ENCODE measurements at places on chromosomes 2 and 18. TPM values are rescaled to one million over a fixed set of nuclear protein-coding genes. Genes with fewer than 3 reads are reported as not detected.
A peak's percentile ranks its signal among the peaks of the same experiment; 100 is the strongest.

DNA sequence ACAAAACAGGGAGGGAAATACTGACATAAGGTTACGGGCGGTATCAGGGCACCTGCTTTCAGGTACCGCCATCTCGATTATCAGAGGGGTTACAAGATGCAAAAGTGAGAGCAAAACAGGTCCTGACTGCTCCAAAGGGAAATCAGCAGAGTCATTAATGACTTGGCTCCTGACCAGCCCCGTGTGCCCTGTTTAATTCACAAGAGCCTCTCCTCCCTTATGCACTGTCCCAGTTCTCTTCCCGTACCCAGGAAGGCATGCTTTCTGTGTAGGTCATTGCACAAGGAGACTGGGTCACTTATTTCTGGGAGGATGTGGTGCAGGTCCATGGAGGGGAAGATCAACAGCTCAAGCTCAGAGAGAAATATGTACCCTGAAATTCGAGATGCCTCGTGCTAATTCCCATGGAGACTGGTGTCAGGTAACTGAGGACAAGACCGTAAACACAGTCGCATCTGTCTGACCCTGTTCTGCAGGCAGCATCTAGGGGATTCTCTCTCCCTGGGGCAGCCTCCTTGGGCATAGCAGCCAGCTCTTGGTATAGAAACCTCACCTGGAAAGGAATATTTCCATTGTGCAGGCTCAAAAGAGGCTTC is 79.9 kb downstream of the HNRNPLL start:
- H3K27ac ChIP-seq: no peak overlapping the region
- DNase-seq: no peak
- no peaks in the 10 kb centered on the region for H3K27me3 ChIP-seq
- H3K36me3 ChIP-seq: no peaks in the 10 kb centered on the region
- H3K4me3 ChIP-seq: no peak overlapping the region
- no peaks in the 10 kb centered on the region for H3K4me1 ChIP-seq

- H3K4me1 ChIP-seq: no peaks in the 10 kb centered on the region
- H3K36me3 ChIP-seq: no peaks in the 10 kb centered on the region
- no peak overlapping the region for H3K4me3 ChIP-seq
- no peaks in the 10 kb centered on the region for H3K27me3 ChIP-seq
- DNase-seq: no peak
Measured at GRCh38 chr2:210421916-210422315, 54.6 kb downstream of the LANCL1 start.

DNA sequence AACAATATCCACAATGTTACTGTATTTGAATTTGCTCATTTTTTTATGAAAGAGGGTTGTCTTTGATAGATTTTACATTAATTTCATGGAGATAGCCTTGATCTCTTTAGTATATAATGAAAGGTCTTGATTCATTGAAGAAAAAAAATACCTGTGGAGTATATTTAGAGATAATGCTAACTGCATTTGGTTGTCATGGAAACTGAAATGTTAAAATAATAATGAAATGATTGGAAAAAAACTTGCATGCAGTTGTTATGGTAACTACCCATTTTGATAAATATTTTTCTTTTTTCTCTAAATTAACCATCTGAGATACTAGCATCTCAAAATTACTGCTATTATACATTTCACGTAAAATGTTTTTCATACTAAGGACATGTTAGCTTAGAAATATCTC is 712.7 kb upstream of the FAM98A start:
- no peak overlapping the region for H3K4me3 ChIP-seq
- H3K27me3 ChIP-seq: no peaks in the 10 kb centered on the region
- H3K27ac ChIP-seq: no peak overlapping the region
- no peaks in the 10 kb centered on the region for H3K4me1 ChIP-seq
- DNase-seq: no peak

- no peak for DNase-seq
- no peak overlapping the region for H3K4me3 ChIP-seq
- H3K36me3 ChIP-seq: no peaks in the 10 kb centered on the region
- no peaks in the 10 kb centered on the region for H3K27me3 ChIP-seq
- peak overlapping the region; percentile 69 for H3K27ac ChIP-seq
Measured at GRCh38 chr2:158725441-158725891, 69.7 kb upstream of the DAPL1 start.

DNA sequence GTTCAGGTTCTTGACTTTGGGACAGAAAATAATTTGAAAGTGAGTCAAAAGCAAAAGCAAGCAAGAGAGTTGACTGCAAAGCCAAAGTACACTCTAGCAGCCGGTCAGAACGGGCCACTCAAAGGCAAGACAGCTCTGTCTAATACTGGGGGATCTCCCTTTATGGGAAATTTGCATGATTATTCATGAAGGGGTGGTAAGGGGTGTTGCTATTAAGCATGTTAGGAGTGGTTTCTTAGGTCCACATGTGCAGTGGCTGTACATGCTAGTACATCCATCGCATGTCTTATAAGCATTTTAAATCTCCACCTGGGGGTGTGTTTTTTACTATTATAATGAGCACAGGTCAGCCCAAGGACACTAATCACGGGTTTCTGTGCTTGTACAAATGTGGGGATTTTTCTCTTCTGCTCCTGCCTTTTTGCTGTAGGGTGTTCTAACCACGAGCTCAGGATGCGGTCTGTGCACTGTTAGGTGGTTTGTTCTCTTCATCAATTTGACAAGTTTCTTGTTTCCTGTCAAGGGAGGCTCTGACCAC is 60.2 kb upstream of the SPP2 start:
- DNase-seq: no peak
- H3K27me3 ChIP-seq: no peaks in the 10 kb centered on the region
- no peak overlapping the region for H3K4me3 ChIP-seq
- H3K36me3 ChIP-seq: no peaks in the 10 kb centered on the region
- no peak overlapping the region for H3K27ac ChIP-seq

GRCh38 chr18:76483780-76484179 is 11.3 kb downstream of the ZNF516 start:
- H3K27me3 ChIP-seq: no peaks in the 10 kb centered on the region
- H3K36me3 ChIP-seq: no peaks in the 10 kb centered on the region

DNA sequence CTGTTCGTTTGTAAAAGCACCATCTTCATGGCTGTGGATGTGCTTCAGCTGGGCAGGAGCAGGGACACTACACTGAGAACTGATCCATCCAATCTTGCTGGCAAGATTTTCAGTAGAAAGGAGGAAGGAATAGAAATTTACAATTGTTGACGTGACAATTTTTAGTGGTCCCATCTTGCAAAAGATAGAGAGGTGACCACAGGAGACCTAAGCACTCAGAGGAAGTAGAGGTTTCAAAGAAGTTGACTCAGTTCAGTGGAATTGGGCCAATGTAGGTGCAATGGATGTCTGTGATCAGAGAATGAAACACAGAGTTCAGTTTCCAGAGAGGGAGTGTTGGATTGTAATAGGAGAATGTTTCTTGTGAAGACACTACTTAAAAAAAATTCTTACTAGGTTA is 1.4 kb downstream of the UGT1A5 start:
- no peaks in the 10 kb centered on the region for H3K27me3 ChIP-seq
- no peak overlapping the region for H3K27ac ChIP-seq
- no peak overlapping the region for H3K4me3 ChIP-seq
- no peaks in the 10 kb centered on the region for H3K4me1 ChIP-seq
- no peaks in the 10 kb centered on the region for H3K36me3 ChIP-seq

- H3K27ac ChIP-seq: no peak overlapping the region
- no peaks in the 10 kb centered on the region for H3K4me1 ChIP-seq
- H3K4me3 ChIP-seq: no peak overlapping the region
- no peak for DNase-seq
Measured at GRCh38 chr18:42296192-42296591, 341.2 kb downstream of the PIK3C3 start.

- H3K4me3 ChIP-seq: no peak overlapping the region
- no peaks in the 10 kb centered on the region for H3K27me3 ChIP-seq
- H3K36me3 ChIP-seq: no peaks in the 10 kb centered on the region
- peaks cover 2% of the 10 kb centered on the region for H3K4me1 ChIP-seq
- no peak overlapping the region for H3K27ac ChIP-seq
- no peak for DNase-seq
Measured at GRCh38 chr18:44465381-44465841, 215.3 kb upstream of the SETBP1 start.

- no peak for DNase-seq
- no peak overlapping the region for H3K27ac ChIP-seq
- H3K36me3 ChIP-seq: no peaks in the 10 kb centered on the region
- no peaks in the 10 kb centered on the region for H3K27me3 ChIP-seq
- no peak overlapping the region for H3K4me3 ChIP-seq
- no peaks in the 10 kb centered on the region for H3K4me1 ChIP-seq
Measured at GRCh38 chr18:7190547-7191156, 40.2 kb upstream of the LRRC30 start.

DNA sequence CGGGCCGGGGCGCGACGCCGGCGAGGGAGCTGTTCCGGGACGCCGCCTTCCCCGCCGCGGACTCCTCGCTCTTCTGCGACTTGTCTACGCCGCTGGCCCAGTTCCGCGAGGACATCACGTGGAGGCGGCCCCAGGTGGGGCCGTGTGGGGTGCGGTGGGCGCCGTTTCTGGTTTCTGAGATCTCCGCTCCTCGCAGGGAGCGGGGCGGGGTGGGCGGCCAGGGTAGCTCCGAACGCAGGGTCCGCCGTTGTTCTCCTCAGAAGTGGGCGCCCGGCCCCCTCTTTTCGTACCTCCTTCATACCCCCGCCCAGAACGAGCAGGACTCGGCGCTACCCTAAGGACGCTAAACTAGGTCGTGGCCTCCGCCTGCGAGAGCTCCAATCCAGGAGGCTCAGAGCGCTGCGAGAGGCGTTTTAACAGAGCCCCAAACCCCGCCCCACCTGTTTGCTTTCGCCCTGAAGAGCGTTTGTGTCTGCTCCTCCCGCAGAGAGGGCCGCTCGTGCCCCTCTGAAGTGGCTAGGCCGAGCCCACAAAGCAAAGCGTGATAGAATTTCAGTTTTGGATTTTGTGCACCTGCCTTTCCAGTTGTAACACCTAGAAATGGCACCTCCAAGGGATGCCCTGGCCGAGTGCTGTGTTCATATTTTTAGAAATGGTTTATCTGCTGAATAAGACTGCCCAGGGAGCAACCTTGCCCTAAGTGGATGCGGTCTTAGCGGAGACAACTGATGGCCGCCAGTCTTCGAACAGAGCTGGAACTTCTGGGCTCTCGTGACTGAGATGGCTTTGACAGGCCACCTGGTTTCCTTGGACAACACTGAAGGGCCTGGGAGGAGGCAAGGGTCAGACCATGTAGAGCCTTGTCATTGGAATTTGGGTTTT is 626 bp downstream of the CAPN10 start:
- no peak for DNase-seq
- peak overlapping the region; percentile 91 for H3K4me3 ChIP-seq
- peaks cover 19% of the 10 kb centered on the region for H3K4me1 ChIP-seq
- no peaks in the 10 kb centered on the region for H3K36me3 ChIP-seq

DNA sequence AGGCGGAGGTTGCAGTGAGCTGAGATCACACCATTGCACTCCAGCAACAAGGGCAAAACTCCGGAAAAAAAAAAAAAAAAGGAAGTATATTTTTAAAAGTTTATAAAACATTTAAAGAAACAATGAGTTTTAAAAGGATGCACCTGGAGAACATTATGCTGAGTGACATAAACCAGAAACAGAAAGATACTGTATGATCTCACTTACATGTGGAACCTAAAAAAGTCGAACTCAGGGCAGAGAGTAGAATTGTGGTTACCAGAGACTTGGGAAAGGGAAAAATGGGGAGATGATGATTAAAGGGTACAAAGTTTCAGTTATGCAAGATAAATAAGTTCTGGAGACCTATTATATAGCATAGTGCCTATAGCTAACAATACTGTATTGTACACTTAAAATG is 52.8 kb upstream of the RTN4 start:
- peaks cover 3% of the 10 kb centered on the region for H3K4me1 ChIP-seq
- no peak for DNase-seq
- no peak overlapping the region for H3K27ac ChIP-seq
- H3K36me3 ChIP-seq: no peaks in the 10 kb centered on the region
- no peaks in the 10 kb centered on the region for H3K27me3 ChIP-seq
- H3K4me3 ChIP-seq: no peak overlapping the region

- H3K4me3 ChIP-seq: no peak overlapping the region
- DNase-seq: no peak
- no peak overlapping the region for H3K27ac ChIP-seq
- H3K4me1 ChIP-seq: no peaks in the 10 kb centered on the region
- no peaks in the 10 kb centered on the region for H3K36me3 ChIP-seq
Measured at GRCh38 chr2:155895016-155895415, 437.5 kb downstream of the NR4A2 start.

DNA sequence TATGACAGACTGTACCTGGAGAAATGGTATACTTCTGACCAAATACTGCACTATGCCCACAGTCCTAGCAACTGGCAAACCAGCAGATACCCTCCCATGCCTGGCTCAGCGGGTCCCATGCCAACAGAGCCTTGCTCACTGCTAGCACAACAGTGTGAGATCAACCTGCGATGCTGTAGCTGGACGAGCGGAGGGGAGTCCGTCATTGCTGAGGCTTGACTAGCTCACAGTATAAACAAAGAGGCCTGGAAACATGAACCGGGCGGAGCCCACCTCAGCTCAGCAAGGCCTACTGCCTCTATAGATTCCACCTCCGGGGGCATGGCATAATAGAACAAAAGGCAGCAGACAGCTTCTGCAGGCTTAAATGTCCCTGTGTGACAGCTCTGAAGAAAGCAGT is 93.2 kb upstream of the CAB39 start:
- DNase-seq: no peak
- H3K27ac ChIP-seq: no peak overlapping the region
- no peak overlapping the region for H3K4me3 ChIP-seq
- no peaks in the 10 kb centered on the region for H3K4me1 ChIP-seq
- H3K27me3 ChIP-seq: no peaks in the 10 kb centered on the region

DNA sequence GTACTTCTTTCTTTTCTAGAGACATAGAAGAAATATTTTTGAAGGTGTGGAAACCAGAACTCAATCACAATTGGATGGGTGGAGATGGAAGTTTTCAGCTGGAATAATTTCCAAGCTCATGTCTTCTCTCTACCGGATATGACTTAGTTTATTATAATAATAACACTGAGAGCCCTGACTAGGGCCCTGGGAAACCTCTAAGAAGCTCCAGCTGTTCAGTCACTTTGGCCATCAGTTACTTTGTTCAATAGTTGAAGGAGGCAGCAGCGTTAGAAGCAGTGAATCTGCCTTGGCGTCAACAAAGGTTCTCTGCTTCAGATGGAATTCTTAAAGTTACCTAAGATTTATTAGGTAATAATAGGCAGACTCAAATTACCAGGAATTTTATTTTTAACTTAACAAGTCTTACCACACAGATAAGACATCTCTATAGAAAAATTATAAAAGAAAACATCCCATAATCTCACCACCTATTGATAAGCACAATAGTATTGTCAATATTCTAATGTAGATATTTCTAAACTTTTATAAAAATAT is 293.8 kb upstream of the CHAC2 start:
- no peak for DNase-seq
- H3K27me3 ChIP-seq: no peaks in the 10 kb centered on the region
- no peak overlapping the region for H3K27ac ChIP-seq
- H3K4me1 ChIP-seq: no peaks in the 10 kb centered on the region
- H3K4me3 ChIP-seq: no peak overlapping the region
- no peaks in the 10 kb centered on the region for H3K36me3 ChIP-seq

- no peak overlapping the region for H3K27ac ChIP-seq
- no peaks in the 10 kb centered on the region for H3K4me1 ChIP-seq
- no peak overlapping the region for H3K4me3 ChIP-seq
- H3K36me3 ChIP-seq: no peaks in the 10 kb centered on the region
- DNase-seq: no peak
Measured at GRCh38 chr2:44758591-44758990, 182.9 kb upstream of the SIX3 start.

GRCh38 chr2:62545261-62545660 is 39.3 kb upstream of the TMEM17 start:
- no peak for DNase-seq
- H3K4me1 ChIP-seq: no peaks in the 10 kb centered on the region
- H3K27me3 ChIP-seq: no peaks in the 10 kb centered on the region
- H3K36me3 ChIP-seq: no peaks in the 10 kb centered on the region
- no peak overlapping the region for H3K27ac ChIP-seq

Gene CREB1
- 44.0 TPM for total RNA-seq

Gene IMPA2
- 16.6 TPM for total RNA-seq

Gene NR4A2
- 4.5 TPM for total RNA-seq

Gene TMEFF2
- 3.2 TPM for total RNA-seq

Gene DCDC2C
- 5.9 TPM for total RNA-seq

All from prostate gland (tissue), 2 donors.